ENCODE measurements at places on chromosomes 6 and 20.

- no peak for DNase-seq
Observed at GRCh38 chr6:37624121-37624520, 73.6 kb downstream of the MDGA1 start.

DNA sequence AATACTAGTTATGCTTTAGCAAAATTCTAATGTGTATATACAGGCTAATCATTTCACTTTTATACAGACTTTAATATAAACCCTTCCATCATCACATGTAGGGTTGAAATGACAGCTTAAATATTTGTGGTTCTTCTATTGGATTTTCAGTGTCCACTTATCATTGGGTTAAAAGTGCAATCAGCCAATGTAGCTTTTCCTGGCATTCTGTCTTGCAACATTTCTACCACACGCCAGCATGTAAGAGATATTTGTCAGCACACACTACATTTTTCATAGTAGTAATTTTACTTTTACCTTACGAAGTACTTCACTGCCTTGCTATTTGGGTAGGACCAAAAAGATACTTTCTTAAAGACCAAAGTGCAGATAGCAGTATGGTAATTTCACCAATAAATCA lies 252.0 kb downstream of the TBX18 start:
- no peak for DNase-seq

DNA sequence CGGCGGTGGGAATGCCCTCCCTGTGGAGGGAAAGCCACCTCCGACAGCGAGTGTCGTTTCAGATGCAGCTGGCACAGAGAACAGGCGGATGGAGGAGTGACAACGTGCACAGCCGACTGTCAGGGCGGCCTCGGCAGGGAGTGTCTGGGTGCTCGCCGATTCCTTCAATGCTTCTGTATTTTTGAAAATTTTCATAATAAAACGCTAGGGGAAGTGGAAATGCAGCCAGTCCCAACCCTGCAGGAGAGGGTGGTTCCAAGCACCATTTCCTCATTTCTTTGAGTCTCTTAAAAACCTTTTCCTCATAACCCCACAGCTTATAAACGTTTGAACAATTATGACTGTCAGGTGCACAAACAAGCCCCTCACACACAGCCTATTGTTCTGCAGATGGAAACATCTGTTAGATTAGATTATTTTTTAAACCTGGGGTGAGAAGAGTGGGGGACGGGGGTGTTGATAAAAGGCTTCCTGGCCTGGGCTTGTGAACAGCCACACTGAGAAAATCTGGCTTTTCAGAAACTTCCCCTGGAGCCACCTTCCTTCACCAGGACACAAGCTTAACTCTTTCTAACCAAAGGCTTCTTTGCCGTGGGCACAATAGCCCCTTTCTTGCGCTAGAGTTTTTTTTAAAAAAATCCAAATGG lies 228.9 kb downstream of the ANKRD60 start:
- DNase-seq = no peak

GRCh38 chr20:41599699-41600104 lies 18.5 kb downstream of the CHD6 start:
- DNase-seq = no peak

DNA sequence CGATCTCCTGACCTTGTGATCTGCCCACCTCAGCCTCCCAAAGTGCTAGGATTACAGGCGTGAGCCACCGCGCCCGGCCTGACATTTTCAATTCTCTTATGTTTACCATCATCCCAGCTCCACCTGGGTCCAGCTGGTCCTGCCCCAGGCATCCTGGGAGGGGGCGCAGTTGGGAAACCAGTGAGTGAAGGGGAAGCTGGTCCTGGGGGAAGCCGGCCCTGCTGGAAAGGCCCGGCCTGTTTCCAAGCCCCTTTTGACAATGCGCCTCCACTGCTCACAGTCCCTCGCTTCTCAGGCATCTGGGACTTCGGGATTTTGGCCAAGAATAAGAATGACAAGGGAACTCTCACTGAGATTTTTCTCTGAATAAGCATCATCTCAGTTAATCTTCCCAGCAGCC lies 14.2 kb downstream of the SLC13A3 start:
- no peak for DNase-seq

GRCh38 chr20:52484438-52484837 lies 292.9 kb upstream of the ZFP64 start:
- no peak for DNase-seq

DNA sequence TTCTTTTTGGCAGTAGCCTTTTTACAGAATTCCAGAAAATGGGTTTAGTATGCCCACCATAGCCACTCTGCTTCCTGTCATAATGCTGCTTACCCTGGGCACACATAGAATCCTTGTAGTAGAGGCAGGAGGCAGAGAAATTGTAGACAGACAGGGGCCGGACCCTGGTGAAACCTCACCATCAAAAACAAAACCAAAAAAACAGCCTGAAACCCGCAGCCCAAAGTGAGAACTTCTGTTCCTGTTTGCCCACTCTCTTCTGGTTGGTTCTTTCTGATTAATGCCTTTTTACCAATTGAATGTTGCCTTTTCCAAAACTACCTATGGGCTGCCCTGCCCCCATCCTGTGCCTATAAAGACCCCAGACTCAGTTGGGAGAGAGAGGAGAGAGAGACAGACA lies 188.2 kb downstream of the CDKAL1 start:
- no peak for DNase-seq

- DNase-seq = peak; percentile 39
Observed at GRCh38 chr6:107712665-107713551, 111.2 kb downstream of the SCML4 start.

DNA sequence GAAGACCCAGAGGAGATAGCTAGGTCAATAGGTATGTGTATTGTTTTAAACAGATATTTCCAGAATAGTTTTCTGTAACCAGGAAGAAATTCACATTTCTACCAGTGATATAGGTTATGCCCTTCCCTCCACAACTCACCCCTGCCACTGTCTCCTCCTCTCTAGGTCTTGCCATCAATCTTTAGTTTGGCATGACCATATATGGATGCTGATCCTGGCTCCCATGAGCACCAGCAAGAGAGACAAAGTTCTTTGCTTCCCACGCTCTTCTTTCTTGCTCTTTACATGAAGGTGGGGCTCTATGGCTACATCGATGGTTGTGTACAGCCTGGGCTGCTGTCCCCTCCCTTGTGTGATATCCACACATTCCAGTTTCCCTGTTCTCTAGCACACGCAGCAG lies 459.4 kb upstream of the ID4 start:
- DNase-seq = no peak

DNA sequence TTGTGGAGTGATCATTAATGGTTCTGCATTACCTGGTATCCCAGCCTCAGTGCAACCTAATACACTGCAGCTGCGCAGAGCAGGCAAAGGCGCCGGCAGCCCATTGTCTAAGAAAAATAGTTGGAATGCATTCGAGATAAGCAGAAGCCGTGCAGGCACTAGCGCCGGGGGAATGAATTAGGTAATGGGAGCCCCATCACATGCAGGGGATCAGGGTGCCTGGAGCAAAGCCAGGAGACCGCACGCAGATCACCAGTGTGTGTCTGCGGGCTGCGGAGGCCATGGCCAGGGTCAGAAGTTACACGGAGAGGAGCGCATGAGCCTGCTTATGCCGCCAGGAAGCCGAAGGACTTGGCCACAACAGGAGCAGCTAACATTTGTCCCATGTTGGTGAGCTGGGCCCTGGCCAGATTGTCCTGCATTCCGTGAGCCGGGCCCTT lies 156.8 kb downstream of the DLL1 start:
- DNase-seq = no peak

- no peak for DNase-seq
Observed at GRCh38 chr6:1346558-1347091, 34.7 kb downstream of the FOXQ1 start.

DNA sequence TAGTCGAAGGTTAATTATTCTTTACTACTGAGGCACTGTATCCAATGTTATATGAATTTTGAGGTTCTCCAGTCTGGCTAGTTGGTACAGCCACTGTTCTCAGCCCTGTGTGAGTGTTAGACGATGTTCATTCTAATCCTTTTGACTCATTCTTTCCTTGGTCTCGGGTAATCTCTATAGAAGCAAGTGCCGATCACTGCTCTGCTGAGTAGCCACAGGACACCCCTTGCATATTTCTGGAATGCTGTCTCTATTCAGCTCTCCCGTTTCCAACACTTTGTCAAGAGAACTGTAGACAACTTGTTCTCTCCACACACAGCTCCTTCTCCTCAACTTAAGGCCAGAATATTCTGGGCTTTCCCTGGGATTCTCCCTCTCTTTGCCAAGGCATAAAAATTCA lies 42.4 kb upstream of the PLCB1 start:
- no peak for DNase-seq

GRCh38 chr20:56363491-56363890 lies 4.7 kb downstream of the FAM210B start:
- DNase-seq = no peak

DNA sequence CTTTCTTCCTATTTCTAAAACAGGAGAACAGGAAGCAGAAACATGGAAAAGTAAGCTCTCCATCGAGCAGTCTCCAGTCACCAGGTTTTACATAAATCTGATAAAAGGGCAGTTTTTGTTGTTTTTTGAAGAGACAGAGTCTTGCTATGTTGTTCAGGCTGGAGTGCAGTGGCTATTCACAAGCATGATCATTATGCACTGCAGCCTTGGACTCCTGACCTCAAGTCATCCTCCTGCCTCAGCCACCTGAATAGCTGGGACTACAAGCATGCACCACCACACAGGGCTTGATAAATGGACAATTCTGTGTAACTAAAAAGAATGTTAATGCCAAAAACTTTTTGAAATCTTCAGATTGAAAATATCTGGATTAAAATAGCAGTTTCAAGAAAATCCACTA lies 23.8 kb downstream of the SAMHD1 start:
- no peak for DNase-seq

GRCh38 chr20:7792150-7792869 lies 147.9 kb downstream of the HAO1 start:
- DNase-seq = no peak

GRCh38 chr6:30840935-30841643 lies 43.2 kb upstream of the DDR1 start:
- no peak for DNase-seq

DNA sequence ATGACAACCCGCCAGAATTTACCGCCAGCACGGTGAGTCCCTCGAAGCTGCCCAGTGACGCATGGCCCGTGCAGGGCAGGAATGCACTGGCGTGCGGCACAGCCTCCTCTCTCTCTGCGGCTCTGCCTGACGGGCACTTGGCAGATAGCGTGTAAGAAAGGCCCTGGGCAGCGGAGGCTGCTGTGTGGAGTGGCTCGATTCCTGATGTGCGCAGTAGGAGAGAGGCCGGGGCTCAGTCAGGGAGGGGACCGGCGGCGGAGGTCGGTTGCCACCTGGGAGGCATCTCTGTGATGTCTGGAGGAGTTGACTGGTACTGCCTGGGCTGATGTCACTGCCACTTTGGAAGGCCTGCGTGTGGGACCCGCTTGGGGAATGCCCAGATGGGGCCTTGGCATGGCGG lies 170.7 kb downstream of the TAF4 start:
- DNase-seq = no peak

GRCh38 chr6:12869816-12870432 lies 153.4 kb downstream of the PHACTR1 start:
- DNase-seq = no peak

GRCh38 chr6:9428421-9429172 lies 986.3 kb downstream of the TFAP2A start:
- DNase-seq = no peak

GRCh38 chr20:15756002-15756753 lies 817.1 kb downstream of the KIF16B start:
- DNase-seq = no peak

DNA sequence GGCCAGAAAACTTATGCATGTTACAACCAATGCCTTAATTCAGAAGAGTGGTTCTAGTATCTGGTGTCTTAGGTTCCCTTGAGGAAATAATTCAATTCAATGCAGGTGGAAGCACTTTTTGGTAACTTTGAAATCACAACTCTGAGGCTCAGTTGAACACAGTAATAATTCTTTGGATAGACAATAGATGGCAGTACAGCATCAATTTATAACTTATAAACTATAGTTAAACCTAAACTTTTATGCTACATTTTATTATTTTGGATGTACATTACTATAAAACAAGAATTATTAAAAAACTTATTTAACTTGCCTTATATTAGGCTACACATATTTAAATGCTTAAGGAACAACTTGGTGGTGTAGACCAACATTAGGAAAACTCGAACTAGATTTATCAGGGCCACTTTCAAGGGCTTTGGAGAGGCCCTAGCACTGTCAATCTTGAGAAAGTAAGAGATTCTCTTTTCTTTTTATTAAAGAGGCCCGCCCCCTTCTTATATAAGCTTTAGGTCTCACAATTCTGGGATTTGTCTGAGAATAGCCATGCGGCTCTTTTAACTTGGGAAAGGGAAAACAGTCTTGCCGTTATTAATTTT lies 85.9 kb downstream of the CRYBG1 start:
- no peak for DNase-seq

GRCh38 chr6:31663961-31664789 lies 622 bp downstream of the GPANK1 start:
- no peak for DNase-seq

DNA sequence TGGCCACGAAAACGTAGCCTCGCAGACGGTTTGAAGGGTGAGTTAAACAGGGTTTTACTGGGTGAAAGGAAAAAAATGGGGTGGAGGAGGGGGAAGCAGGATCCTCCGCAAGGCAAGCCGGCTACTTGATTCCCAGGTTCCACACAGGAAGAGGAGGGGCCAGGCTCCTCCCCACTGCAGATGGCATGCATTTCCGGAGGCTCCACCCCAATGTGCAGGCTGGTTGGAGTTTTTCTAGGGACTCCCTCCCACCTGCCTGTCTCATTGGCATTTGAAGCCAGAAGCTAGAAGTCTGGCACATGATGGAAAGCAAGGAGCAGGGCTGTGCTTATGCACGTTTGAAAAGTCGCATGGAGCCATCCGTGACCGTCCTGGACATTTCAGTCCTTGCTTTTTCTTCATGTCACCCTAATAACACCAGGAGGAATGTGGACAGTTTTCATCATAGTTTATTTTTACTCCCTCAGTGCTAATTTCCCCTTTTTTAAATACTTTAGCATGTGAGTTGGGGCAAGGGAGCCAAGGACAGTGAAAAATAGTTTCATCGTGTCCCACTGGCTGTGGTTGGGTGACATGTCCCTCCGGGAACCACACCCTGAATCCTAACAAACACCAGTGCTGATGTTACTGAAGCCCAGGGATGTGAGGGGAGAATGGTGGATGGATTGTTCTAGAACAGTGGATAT lies 100.1 kb upstream of the INSM1 start:
- DNase-seq = no peak

DNA sequence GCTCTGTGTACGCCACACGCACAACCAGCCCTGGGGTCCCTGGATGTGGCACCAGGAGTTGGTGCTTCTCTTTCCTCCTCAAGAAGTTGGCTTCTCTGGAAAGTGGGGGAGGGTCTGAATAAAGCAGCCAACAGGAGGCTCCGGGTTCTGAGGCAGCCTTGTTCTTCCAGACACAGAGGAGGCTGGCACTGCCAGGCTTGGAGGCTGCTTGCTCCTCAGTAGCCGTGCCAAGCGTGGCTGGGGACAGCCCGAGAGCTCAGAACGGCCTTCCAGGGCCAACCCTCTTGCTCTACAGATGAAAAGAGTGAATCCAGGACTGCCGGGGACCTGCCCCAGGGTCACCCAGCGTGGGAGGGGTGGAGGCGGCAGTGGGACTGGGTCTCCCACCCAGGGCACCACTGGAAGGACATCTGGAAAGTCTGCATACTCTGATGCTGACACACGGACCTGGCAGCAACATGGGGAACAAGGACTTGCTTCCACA lies 70.4 kb downstream of the SLC22A23 start:
- no peak for DNase-seq

Measured in activated CD4-positive, alpha-beta T cell treated with anti-CD3 and anti-CD28 coated beads for 4 hours (primary cell).